Tibial nerve (tissue), 4 donors: ENCODE measurements at places on chromosomes 2 and 18.

DNA sequence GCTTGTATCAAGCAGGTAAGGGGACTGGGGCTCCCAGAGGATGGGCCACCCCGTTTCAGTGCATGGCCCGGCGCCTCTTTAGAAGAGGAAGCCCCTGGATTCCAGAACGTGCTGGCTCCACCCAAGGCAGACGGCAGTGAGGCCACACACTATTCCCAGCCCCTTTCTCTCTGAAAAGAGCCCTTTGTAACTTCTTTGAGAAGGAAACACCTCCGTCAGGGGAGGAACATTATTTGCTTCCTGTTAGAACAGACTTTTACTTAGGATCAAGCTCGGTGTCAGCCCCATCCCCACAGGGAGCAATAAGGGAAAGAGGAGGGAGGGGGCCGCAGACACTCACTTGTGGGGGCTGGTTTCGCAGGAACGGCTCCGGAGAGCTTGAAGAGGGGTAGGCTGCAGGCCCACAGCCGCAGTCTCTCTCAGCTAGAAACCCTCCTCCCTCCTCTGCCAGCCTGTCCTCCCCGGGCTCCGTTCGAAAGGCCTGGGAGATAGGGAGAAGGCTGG is 49.6 kb upstream of the RMDN2 start:
- H3K4me1 ChIP-seq, result no peaks in the 10 kb centered on the region
- H3K4me3 ChIP-seq, result no peak overlapping the region
- no peaks in the 10 kb centered on the region for H3K27me3 ChIP-seq
- DNase-seq, result no peak

DNA sequence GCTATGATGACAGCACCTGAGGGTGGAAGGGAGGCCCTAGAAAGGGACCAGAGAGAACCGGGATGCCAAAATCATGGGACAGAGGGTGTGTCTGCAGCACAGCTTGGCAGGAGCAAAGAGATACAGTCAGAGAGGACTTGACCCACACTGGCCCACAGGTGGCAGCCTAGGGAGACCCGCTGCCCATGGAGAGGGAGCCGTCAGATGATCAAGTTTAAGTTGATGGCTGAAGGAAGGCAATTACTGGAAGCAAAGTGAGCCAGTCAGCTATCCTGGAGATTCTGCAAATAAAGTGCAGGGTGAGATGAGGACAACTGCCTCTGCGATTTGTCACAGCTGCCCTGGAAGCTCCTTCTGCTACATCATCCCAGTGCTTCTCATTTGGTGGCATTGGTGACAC is 74.0 kb downstream of the CMPK2 start:
- H3K36me3 ChIP-seq, result no peaks in the 10 kb centered on the region
- no peaks in the 10 kb centered on the region for H3K4me1 ChIP-seq

- no peaks in the 10 kb centered on the region for H3K27me3 ChIP-seq
- H3K36me3 ChIP-seq, result no peaks in the 10 kb centered on the region
- no peak overlapping the region for H3K27ac ChIP-seq
Observed at GRCh38 chr2:220209093-220209492, 581.7 kb downstream of the SLC4A3 start.

- no peak for DNase-seq
- H3K36me3 ChIP-seq, result no peaks in the 10 kb centered on the region
- no peaks in the 10 kb centered on the region for H3K27me3 ChIP-seq
- H3K4me3 ChIP-seq, result peak overlapping the region; percentile 31
- peak overlapping the region; percentile 66 for H3K27ac ChIP-seq
Observed at GRCh38 chr18:13611601-13612195, 114.7 kb downstream of the FAM210A start.

- DNase-seq, result peak; percentile 74
- no peaks in the 10 kb centered on the region for H3K36me3 ChIP-seq
- peak overlapping the region; percentile 86 for H3K27ac ChIP-seq
- H3K4me1 ChIP-seq, result no peaks in the 10 kb centered on the region
- H3K27me3 ChIP-seq, result no peaks in the 10 kb centered on the region
- H3K4me3 ChIP-seq, result peak overlapping the region; percentile 61
Observed at GRCh38 chr18:59139291-59139614, 431 bp upstream of the SEC11C start.

DNA sequence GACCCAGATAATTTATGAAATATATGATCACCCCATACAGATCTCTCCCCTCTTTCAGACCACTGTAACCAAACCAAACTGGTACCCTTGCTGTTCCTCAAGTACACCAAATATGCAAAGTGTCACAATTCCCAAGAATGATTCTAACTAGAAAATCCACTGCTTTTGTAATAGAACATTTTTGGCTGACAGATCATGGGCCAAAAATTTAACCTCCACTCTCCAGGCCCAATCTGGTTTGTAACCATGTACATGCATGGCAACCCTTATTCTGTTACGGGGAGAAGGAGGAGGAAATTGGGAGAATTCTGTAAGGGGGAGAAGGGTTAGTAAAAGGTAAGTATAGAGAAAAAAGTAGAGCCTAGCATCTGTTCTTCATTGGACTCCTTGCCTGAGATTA is 62.0 kb downstream of the IKZF2 start:
- H3K36me3 ChIP-seq, result no peaks in the 10 kb centered on the region
- no peaks in the 10 kb centered on the region for H3K27me3 ChIP-seq
- H3K4me1 ChIP-seq, result peaks cover 16% of the 10 kb centered on the region
- no peak for DNase-seq
- H3K27ac ChIP-seq, result no peak overlapping the region

GRCh38 chr2:181978351-181979150 is 7.1 kb upstream of the PPP1R1C start:
- no peak for DNase-seq
- H3K36me3 ChIP-seq, result no peaks in the 10 kb centered on the region
- H3K4me1 ChIP-seq, result no peaks in the 10 kb centered on the region
- no peak overlapping the region for H3K4me3 ChIP-seq

GRCh38 chr18:36128530-36128870 is 640 bp downstream of the SLC39A6 start:
- no peaks in the 10 kb centered on the region for H3K27me3 ChIP-seq
- no peaks in the 10 kb centered on the region for H3K36me3 ChIP-seq
- H3K27ac ChIP-seq, result peak overlapping the region; percentile 95
- no peak for DNase-seq
- peak overlapping the region; percentile 86 for H3K4me3 ChIP-seq

- no peaks in the 10 kb centered on the region for H3K36me3 ChIP-seq
- no peak for DNase-seq
- no peak overlapping the region for H3K27ac ChIP-seq
- H3K4me1 ChIP-seq, result peaks cover 5% of the 10 kb centered on the region
- no peak overlapping the region for H3K4me3 ChIP-seq
Observed at GRCh38 chr2:12624905-12625598, 91.7 kb upstream of the TRIB2 start.

DNA sequence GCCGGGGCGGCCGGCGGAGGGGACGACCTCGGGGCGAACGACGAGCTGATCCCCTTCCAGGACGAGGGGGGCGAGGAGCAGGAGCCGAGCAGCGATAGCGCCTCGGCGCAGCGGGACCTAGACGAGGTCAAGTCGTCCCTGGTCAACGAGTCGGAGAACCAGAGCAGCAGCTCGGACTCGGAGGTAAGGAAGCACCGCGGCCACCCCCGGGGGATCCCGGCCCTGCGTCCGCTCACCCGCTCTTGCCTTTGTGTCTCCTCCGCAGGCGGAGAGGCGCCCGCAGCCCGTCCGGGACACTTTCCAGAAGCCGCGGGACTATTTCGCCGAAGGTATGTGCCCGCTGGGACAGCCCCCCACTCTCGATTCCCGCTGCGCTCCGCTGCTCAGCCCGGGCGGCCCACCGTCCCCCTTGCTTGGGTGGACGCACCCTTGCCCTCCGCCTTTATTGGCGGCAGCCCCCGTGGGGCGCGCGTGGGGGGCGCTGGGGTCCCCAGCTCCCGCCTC is 611 bp downstream of the TCF7L1 start:
- peak overlapping the region; percentile 97 for H3K4me3 ChIP-seq
- H3K4me1 ChIP-seq, result no peaks in the 10 kb centered on the region
- DNase-seq, result no peak
- no peaks in the 10 kb centered on the region for H3K36me3 ChIP-seq
- peak overlapping the region; percentile 91 for H3K27ac ChIP-seq

GRCh38 chr2:238895891-238896600 is 48.2 kb downstream of the TWIST2 start:
- H3K27me3 ChIP-seq, result no peaks in the 10 kb centered on the region
- H3K4me3 ChIP-seq, result no peak overlapping the region
- peaks cover 8% of the 10 kb centered on the region for H3K4me1 ChIP-seq
- peak overlapping the region; percentile 10 for H3K27ac ChIP-seq
- DNase-seq, result peak; percentile 51

GRCh38 chr2:239769554-239770245 is 255.4 kb downstream of the NDUFA10 start:
- peaks cover 6% of the 10 kb centered on the region for H3K27me3 ChIP-seq
- no peaks in the 10 kb centered on the region for H3K4me1 ChIP-seq
- no peak overlapping the region for H3K27ac ChIP-seq
- no peak for DNase-seq
- no peak overlapping the region for H3K4me3 ChIP-seq
- H3K36me3 ChIP-seq, result no peaks in the 10 kb centered on the region

DNA sequence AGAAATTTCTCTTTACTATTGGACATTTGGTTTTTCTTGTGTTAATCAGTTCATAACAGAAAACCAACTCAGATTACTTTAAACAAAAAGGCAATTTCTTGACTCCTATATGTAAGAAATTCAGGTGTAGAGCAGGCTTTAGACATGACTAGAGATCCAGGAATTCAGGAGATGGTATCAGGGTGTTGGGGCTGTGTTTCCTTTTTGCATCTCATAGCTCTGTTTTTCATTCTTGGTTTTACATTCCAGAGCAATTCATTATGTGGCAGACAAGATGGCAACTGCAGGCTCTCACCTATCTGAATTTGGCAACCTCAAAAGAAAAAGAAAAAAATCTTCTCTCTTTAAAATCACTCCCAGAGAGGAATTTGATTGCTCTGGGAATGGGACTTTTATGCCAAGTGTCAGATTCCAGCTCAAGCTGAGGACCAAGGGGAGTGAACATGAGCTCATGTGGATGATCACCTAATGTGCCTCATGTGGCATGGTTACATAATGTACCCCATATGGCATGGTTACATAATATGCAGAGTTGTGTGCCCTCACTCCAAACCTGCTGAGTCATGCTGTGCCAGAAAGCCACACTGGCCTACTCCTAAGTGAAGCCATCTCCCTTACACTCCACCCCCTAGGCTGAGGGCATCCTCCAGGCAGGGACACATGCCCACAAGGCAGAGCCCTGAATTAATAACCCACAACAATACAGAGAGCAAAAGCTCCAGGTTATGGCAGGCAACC is 282.7 kb downstream of the MBD2 start:
- H3K4me3 ChIP-seq, result no peak overlapping the region
- no peaks in the 10 kb centered on the region for H3K27me3 ChIP-seq
- no peak overlapping the region for H3K27ac ChIP-seq
- no peaks in the 10 kb centered on the region for H3K4me1 ChIP-seq
- no peaks in the 10 kb centered on the region for H3K36me3 ChIP-seq
- DNase-seq, result no peak

GRCh38 chr2:36380624-36381481 is 25.3 kb downstream of the CRIM1 start:
- DNase-seq, result no peak
- H3K4me1 ChIP-seq, result peaks cover 11% of the 10 kb centered on the region
- no peak overlapping the region for H3K4me3 ChIP-seq
- no peaks in the 10 kb centered on the region for H3K36me3 ChIP-seq
- H3K27ac ChIP-seq, result peak overlapping the region; percentile 68

- no peaks in the 10 kb centered on the region for H3K27me3 ChIP-seq
- no peak overlapping the region for H3K4me3 ChIP-seq
- H3K4me1 ChIP-seq, result peaks cover 60% of the 10 kb centered on the region
Observed at GRCh38 chr2:10033251-10034006, 9.9 kb upstream of the KLF11 start.

DNA sequence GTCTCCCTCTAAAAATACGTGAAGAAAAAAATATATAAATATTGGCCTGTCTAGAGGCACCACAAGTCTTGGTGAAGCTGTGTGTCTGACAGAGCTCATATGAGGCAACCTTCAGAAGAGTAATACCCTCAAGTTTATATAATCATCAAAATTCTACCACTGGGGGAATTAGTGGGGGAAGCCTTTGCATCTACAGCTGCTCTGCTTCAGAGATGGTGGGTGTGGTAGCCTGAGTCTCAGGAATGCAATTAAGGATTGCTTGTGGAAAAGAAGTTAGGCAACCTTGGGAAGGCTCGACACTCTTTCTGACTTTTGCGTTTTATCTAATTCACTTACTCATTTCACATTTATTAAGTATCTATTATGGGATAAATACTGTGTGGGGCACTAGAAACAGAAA is 17.4 kb downstream of the TPGS2 start:
- peaks cover 32% of the 10 kb centered on the region for H3K36me3 ChIP-seq
- H3K27me3 ChIP-seq, result no peaks in the 10 kb centered on the region
- H3K27ac ChIP-seq, result peak overlapping the region; percentile 26
- H3K4me3 ChIP-seq, result no peak overlapping the region
- peaks cover 26% of the 10 kb centered on the region for H3K4me1 ChIP-seq

DNA sequence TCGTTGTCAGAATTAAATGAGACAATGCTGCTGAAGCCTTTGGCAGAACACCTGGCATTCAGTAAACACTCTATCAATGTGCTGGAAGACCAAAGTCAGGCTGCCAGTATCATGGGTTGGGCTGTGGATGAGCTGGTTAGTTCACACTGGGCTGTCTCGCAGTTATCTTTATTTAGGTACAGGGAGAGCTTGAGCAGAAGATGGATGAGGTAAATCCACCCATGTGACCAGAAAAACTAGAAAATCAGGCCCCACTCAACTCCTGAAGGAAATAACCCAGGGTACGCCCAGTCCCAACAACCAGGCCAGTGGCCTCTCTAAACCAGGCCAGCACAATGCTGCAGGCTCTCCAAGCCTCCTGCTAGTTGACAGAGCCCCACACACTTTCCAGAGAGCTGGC is 330.3 kb downstream of the TNS1 start:
- H3K27ac ChIP-seq, result no peak overlapping the region
- no peaks in the 10 kb centered on the region for H3K4me1 ChIP-seq
- no peaks in the 10 kb centered on the region for H3K27me3 ChIP-seq
- H3K4me3 ChIP-seq, result no peak overlapping the region

DNA sequence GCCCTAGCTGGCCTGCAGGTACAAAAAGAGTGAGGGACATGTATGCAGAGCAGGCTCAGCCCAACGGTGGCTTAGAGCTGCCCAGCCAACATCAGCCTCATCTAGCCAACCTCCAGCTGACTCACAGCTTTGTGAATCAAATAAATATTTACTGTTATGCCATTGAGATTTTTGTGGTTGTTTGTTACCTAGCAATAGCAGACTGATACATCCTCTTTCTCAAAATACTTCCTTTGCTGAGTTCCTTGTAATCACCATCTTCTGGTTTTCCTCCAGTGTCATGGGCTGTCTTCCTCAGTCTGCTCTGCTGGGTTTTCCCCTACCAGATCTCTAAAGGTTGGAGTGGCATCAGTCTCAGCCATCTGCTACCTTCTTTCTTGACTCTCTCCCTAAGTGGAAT is 126.6 kb upstream of the SLC1A4 start:
- H3K27me3 ChIP-seq, result no peaks in the 10 kb centered on the region
- no peak overlapping the region for H3K27ac ChIP-seq
- H3K4me3 ChIP-seq, result no peak overlapping the region
- no peak for DNase-seq
- H3K36me3 ChIP-seq, result no peaks in the 10 kb centered on the region

GRCh38 chr18:44258576-44258975 is 422.1 kb upstream of the SETBP1 start:
- DNase-seq, result no peak
- H3K27me3 ChIP-seq, result no peaks in the 10 kb centered on the region
- no peaks in the 10 kb centered on the region for H3K36me3 ChIP-seq
- H3K4me3 ChIP-seq, result no peak overlapping the region

- no peaks in the 10 kb centered on the region for H3K27me3 ChIP-seq
- H3K36me3 ChIP-seq, result no peaks in the 10 kb centered on the region
- no peaks in the 10 kb centered on the region for H3K4me1 ChIP-seq
- no peak overlapping the region for H3K27ac ChIP-seq
- H3K4me3 ChIP-seq, result no peak overlapping the region
Observed at GRCh38 chr2:181614874-181615638, 41.8 kb downstream of the CERKL start.
